ENCODE measurements at places on chromosomes 5 and 9.

DNA sequence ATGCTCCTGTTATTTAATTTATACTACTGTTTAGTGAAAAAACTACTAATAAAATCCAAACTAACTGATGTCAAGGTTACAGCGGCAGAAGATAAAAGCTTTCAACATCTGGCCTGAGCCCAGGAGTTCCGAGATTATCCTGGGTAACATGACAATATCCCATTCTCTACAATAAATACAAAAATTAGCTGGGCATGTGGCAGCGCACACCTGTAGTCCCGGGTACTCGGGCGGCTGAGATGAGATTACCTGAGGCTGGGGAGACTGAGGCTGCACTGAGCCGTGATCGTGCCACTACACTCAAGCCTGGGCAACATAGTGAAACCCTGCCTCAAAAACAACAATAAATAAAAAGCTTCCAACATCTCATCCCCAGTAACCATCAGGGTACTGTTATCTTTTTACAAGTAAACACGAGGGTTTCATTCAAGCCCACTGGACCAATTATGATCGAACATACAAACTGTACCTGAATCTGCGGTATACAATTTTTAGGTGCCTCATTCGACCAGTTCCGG is 1.3 kb downstream of the RPL37 start:
- no peak for DNase-seq

DNA sequence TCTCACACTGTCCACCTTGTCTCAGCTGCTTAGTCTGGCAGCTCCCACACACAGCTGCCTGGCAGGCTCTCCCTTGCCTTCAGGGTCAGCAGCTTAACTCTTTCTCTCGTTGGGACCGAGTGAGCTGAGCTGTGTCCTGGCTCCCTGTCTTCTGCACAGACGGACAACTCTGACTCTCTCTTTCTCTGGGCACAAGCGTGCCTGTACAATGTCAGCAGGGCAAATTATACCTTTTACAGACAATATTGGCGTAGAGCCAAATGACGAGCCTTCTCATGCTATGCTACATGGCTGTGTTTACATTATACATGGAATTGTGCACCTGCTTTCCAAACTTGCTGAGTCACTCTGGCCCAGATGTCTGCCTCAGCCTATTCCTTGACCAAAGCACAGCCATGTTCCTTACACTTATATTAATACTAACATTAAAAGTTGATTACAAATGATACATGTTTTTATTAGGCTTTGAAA is 188.6 kb downstream of the CYLC2 start:
- DNase-seq: no peak

DNA sequence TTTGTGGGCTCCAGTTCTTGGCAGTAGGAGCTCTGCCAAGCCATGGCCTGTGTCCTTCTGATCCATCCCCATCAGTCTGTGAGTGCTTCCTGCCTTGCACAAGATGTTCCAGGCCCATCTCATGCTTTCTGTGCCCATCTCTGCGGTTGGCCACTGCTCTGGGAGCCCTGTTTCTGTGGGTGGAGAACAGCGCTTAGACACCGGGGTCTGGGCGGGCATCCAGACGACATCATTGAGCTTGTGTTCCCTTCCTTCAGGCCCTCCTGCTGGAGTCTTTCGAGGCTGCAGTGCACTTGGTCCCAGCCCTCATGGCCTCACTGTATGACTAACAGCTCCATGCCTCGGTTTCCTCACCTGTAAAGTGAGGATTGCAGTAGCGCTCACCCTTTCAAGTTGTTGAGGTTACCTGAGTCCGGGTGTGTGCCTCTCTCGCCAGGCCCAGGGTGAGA is 14.9 kb upstream of the CARD19 start:
- no peak for DNase-seq

GRCh38 chr9:99066571-99066970 is 38.3 kb upstream of the TGFBR1 start:
- no peak for DNase-seq

DNA sequence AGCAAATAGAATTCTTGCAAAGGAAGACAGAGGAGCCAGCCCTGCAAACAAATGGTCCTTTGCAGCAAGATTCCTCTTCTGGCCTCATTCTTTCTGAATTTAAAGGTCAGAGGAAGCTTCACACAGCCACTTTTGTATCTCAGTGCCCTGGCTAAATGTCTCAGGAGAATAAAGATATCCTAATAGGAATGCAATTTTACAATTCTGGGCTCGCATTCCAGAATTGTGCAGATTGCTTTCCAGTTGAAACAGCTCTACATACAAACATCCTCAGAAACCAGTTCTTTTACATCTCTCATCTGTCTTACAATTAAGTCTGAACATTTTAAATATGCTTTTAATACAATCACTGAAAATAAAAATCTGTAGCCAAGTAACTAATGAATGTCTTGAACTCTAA is 14.6 kb upstream of the ACOT12 start:
- no peak for DNase-seq

DNA sequence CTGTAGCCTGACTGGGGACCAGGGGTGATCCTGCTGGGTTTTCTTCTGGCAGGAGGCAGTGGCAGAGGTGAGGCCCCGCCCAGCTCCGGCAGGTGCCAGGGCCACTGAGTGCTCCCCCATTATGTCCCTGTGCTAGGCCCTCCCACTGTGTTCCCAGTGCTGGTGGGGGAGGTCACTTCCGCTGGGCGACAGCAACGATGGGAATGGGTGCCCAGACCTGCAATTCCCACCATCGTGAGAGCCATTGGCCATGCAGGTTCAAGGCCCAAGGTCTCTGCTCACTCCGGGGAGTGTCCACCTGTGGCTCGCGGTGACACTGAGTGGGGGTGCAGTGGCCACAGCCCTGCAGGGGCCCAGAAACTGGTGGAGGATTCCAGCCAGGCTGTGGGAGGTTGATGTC is 98.6 kb downstream of the RXRA start:
- DNase-seq: no peak

DNA sequence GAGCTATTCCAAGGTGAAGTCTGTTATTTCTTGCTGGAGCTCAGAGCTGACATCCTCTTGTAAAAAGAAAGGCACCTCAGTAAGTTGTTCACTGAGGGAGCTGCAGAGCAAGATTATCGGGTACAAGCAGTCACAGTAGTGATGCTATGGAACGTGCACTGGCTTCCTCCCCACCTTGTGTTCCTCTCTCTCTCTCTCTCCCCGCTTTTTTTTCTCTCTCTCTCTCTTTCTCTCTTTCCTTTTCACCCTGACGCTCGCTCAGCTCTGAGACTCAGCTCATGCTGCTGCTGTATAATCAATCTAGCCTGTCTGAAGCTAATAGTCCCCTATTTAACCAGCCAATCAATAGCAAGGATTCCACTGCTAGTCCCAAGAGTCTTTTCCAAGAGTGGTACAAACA is 587.6 kb upstream of the CDH18 start:
- DNase-seq: no peak

- no peak for DNase-seq
These were observed 32.9 kb downstream of the NDST1 start for GRCh38 chr5:150540615-150541396.

- DNase-seq: no peak
These were observed 58.2 kb upstream of the DPYSL3 start for GRCh38 chr5:147567917-147568598.

GRCh38 chr9:136608348-136609159 is 54.2 kb upstream of the EGFL7 start:
- no peak for DNase-seq

GRCh38 chr9:107137495-107138202 is 145.4 kb upstream of the RAD23B start:
- no peak for DNase-seq

- no peak for DNase-seq
These were observed 170.0 kb downstream of the TMEM38B start for GRCh38 chr9:105864248-105864898.

All from stimulated activated CD4-positive, alpha-beta T cell treated with anti-CD3 and anti-CD28 coated beads, Interleukin-1b, Interleukin-23, amount 100 ng/mL, for 24 hours (primary cell).